ENCODE measurements at places on chromosomes 2 and 18.
A peak's percentile ranks its signal among the peaks of the same experiment; 100 is the strongest.

DNA sequence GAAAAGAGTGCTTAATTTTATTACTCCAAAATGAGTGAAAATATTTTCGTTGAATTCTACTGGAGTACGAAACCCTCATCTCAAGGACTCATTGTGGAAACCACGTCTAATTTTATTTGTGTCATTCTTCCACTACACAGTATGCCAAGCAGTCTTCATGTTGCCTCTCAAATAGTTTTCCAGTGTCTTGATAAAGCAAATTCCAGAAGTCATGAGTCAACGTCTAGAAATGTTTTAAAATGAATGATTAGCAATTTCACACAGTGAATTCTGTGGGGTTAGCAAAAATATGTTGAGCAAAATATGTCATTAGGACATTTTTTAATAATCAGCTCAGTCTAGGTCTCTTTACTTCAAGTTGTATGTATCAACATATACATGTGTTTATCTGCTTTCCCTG lies 865.5 kb downstream of the DSC3 start:
- DNase-seq = no peak

- no peak for DNase-seq
Measured at GRCh38 chr2:185127412-185127811, 529.1 kb downstream of the ZNF804A start.

DNA sequence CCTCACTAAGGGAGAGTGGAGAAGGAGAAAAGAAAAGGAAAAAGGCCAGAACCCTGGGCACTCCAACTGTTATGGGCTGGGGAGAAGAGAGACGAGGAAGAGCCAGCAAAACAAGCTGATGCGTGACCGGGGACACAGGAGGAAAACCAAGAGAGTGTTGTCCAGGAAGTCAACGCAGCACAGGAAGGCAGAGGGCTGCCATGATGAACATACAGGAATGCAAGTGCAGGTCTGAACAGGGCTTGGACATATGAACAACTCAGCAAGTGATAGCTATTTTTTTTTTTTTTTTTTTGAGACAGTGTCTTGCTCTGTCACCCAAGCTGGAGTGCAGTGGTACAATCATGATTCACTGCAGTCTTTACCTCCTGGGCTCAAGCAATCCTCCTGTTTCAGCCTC lies 28.4 kb downstream of the SIX3 start:
- DNase-seq = no peak

- DNase-seq = no peak
Measured at GRCh38 chr2:134146161-134146560, 107.7 kb upstream of the MGAT5 start.

GRCh38 chr2:68805025-68805424 lies 66.2 kb downstream of the BMP10 start:
- DNase-seq = no peak

DNA sequence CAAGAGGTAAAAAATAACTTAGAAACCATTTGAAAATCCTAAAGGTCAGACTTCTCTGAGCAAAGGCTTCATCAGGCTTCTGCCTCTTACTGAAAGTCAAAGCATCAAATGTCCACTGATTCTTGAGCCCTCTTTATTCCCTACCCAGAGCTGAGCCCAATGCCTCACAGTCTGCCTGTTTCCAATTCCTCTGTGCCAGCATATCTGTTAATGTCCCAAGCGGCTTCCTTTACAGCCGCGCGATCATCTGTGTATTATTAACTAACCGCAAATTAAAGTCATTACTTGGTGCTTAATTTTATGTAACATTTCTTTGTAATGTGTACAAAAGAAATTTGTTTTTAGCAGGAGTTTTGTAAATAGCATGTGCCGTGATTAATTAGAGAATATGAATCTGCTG lies 418.8 kb upstream of the HNRNPA3 start:
- DNase-seq = no peak

GRCh38 chr2:71606244-71606643 lies 152.9 kb downstream of the DYSF start:
- DNase-seq = no peak

GRCh38 chr2:99803846-99804245 lies 314.0 kb upstream of the REV1 start:
- no peak for DNase-seq

- no peak for DNase-seq
Measured at GRCh38 chr2:205435970-205436369, 246.3 kb upstream of the NRP2 start.

DNA sequence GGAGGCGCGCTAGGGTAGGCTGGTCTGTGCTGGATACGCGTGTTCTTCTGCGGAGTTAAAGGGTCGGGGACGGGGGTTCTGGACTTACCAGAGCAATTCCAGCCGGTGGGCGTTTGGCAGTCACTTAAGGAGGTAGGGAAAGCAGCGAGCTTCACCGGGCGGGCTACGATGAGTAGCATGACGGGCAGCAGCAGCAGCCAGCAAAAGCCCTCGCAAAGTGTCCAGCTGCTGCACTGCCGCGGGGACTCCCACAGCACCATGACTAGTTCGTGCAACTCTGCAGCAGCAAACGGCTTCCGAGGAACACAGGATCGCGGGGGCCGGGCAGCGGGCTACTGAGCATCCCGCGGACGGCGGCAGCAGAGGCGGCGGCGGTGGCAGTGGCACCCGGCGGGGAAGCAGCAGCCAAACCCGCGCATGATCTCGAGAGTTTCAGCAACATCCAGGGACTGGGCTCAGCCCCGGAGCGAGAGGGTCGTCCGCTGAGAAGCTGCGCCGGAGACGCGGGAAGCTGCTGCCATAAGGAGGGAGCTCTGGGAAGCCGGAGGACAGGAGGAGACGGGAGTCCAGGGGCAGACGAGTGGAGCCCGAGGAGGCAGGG lies 368 bp downstream of the TMEFF2 start:
- DNase-seq = no peak

DNA sequence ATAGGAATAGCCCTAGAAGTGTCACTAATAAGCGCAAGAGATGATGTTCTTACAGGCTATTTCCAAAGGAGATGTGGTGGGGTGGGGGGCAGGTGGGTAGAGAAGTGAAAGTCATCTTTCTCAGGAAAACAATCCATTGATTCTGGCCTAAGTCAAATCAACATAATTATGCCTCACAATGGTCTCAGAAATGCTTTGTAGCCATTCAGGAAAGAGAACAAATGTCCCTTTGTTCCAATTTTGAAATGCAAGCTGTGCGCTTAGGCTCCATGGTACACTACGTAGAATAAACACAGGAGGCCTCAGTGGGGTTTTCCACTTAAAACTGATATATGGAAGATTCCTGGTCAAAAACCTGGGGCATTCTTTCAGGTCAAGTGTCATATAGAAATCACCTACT lies 529.9 kb upstream of the KLHL29 start:
- no peak for DNase-seq

DNA sequence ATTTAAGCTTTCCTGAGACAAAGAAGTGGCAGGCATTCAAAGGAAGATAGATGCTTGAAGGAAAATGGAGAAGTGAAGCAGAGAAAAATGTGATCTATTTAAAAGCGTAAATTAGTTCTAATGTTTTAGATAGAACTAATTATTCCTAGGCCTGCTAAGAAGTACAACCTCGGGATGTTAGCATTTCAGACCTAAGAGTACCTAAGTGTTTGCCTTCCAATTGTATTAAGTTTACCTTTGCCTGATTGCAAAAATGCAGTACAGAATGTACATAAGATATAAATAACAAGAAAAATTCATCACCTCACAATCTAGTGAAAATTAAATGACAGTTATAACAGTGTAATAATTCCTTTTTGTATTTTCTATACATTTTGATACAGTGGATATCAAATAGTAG lies 71.1 kb upstream of the HNMT start:
- no peak for DNase-seq

GRCh38 chr2:72035518-72036172 lies 112.0 kb downstream of the CYP26B1 start:
- DNase-seq = no peak

- no peak for DNase-seq
Measured at GRCh38 chr2:180360283-180360618, 353.2 kb upstream of the CWC22 start.

DNA sequence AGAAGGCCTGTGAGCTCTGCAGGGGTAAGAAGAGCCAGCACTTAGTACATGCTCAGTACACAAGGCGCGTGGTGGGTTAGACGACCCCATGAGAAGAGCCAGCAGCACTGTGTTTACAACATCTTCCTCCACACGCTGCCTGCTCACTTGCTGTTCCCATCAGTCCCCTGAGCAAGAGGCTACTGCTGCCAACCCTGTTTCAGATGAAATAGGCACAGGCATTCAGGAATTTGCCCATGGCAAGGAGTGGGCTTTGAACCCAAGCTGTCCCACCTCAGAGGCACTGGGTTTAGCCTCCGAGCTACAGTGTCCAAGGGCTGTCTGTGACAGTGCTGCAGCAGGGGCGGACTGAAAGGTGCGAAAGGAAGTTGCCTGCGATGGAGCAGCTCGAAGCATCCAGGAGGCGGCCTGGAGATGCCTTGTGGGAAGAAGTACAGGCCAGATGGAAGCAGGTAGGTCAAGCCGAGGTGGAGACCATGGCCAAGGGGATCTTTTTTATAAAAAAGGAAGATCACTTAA lies 121.5 kb upstream of the PXDN start:
- DNase-seq = no peak

DNA sequence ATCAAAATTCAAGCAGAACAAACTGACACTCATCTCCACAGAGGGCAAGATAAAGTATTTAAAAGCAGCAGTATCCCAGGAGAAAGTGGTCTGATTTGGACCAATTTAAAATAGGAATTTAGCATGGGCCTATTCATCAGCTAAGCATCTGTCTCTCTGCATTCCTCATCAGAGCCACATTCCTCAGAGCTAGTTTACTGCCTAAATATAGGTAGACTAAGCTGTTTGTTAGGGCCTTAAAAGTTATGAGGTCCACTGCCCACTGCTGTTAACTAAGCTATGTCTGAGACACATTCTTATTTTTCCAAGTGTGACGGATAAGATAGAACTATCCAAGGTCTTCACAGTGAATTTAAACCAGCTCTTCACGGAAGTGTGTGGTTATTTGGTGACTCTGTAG lies 17.6 kb downstream of the NEB start:
- no peak for DNase-seq

DNA sequence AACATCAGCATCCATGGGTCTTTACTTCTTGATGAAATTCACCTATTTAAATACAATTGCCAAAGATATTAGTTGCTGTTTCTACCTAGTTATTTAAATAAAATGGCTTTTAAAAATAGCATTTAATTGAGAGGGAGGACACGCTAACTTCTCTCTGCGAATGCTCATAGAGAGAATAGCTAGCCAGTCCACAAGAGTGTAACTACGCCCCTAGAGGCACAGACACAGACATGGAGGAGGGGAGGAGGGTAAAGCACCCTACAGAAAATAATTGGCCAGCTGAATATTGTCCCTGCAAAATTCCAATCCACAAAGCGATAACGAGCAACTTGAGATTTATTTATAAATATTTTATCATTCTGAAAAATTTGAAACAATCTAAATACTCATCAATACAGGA lies 97.0 kb upstream of the PAPOLG start:
- no peak for DNase-seq

DNA sequence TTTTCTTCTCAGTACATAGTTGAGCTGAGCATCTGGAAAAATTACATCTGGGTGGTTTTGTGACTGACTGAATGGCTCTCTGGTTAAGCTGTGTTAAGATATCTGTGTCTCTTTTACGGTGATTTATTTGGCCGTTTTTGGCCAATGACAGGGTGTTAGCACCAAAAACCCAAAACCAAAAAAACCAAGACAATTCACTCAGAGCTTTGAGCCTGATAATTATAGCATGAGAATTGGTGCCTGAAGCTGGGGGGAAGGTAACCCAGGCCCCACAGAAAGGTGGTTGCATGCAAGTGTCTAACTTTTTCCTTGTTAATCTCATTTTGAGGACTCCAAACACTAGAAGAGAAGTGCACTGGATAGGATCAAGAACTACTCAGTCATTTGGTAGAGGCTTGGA lies 4.5 kb downstream of the CD28 start:
- no peak for DNase-seq

- peak; percentile 37 for DNase-seq
Measured at GRCh38 chr2:207530160-207531031, 634 bp downstream of the CREB1 start.

- no peak for DNase-seq
Measured at GRCh38 chr2:96531366-96531765, 5.2 kb upstream of the ARID5A start.

DNA sequence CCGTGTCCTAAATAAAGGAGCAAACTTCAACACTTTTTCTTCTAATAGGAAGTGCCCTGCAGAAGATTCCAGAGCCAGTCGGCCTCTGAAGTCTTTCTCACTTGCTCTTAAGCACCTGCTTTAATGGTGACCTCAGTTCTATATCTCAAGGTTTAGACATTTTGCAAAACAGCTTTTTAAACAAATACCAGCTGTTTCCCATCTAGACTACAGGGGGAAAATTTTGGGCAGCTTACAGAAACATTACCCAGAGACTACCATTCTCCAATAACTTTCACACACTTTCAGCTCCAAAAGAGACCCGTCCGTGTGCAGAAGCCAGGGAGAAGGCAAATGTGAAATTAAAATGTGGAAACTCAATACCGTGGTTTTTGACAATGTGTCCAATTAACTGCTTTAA lies 285.3 kb upstream of the CCDC68 start:
- DNase-seq = no peak

DNA sequence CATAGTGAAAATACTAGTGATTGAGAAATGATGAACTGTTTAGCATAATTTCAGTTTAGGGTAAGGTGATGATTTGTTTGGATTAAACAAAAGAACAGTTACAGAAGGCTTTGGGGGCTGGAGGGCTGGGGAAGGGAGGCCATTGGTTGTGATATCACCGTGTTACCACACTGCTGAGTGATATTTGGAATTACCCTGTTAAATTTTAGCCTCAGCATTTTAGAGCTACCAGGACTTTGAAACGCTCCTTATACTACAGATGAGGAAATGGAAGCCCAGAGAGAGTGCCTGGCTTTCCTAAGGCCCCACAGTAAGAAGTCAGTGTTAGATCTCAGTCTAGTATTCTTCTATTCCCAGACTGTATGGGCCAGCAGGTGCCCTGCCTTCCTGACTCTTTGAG lies 15.6 kb downstream of the ARHGEF33 start:
- DNase-seq = no peak

DNA sequence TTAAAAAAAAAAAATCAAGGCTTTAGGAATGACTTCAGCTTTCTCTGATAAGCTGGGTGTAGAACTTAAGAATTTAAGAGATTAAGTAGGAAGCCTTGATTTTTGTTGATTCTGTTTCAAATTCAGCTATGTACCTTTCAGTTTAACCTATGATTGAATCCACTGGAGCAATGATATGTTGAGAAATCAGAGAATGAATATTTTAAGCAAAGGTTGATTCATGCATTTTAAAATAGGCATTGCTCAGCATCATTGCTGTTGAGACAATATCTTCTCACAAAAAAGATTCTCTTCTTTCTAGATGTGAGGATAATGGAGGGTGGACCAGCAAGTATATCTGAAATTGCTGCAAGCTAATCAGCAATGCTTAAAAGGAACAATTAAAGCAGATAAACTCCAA lies 109.8 kb downstream of the MAP3K20 start:
- DNase-seq = no peak

DNA sequence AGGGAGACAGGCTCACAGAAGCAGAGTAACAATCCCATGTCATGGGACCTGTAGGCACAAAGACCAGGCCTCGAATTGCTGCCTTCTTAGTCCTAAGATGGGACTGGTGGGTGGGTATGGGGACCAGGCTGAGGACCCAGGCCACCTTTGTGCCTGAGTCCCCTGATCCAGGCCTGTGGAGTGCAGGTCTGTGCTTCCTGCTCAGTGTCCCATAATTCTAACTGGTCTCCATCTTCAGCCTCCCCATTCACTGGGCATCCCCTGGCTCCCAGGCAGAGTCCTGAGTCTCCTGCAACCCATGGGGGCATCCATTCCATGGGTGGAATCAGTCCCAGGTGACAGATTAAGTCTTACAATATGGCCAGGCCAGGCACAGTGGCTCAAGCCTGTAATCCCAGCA lies 83.9 kb downstream of the SMAD7 start:
- DNase-seq = no peak

- no peak for DNase-seq
Measured at GRCh38 chr18:31450409-31450808, 2.9 kb downstream of the DSG3 start.

Measured in stimulated activated CD8-positive, alpha-beta memory T cell treated with anti-CD3 and anti-CD28 coated beads, Interleukin-12 subunit alpha, Interleukin-12 subunit beta, amount 100 ng/mL, for 4 hours (primary cell).